ENCODE measurements at places on chromosomes 3 and 15.

- DNase-seq, result no peak
Observed at GRCh38 chr15:99021694-99022093, 14.1 kb upstream of the PGPEP1L start.

- DNase-seq, result no peak
Observed at GRCh38 chr15:37425541-37425940, 325.2 kb upstream of the MEIS2 start.

DNA sequence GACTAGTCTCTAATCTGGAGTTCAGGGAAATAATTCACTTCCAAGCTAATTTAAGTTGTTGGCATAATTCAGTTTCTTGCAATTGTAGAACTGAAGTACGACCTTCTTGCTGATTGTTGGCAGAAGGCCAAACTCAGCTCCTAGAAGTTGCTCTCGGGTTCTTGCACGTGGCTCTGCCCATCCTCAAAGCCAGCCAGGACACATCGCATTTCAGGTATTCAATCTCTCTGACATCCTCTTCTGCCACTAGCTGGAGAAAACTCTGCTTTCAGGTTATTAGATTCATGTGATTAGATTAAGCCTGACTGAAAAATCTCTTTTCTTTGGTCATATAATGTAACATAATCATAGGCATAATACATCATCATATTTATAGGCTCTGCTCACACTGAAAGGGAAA lies 362.0 kb downstream of the ZPLD1 start:
- DNase-seq, result no peak

DNA sequence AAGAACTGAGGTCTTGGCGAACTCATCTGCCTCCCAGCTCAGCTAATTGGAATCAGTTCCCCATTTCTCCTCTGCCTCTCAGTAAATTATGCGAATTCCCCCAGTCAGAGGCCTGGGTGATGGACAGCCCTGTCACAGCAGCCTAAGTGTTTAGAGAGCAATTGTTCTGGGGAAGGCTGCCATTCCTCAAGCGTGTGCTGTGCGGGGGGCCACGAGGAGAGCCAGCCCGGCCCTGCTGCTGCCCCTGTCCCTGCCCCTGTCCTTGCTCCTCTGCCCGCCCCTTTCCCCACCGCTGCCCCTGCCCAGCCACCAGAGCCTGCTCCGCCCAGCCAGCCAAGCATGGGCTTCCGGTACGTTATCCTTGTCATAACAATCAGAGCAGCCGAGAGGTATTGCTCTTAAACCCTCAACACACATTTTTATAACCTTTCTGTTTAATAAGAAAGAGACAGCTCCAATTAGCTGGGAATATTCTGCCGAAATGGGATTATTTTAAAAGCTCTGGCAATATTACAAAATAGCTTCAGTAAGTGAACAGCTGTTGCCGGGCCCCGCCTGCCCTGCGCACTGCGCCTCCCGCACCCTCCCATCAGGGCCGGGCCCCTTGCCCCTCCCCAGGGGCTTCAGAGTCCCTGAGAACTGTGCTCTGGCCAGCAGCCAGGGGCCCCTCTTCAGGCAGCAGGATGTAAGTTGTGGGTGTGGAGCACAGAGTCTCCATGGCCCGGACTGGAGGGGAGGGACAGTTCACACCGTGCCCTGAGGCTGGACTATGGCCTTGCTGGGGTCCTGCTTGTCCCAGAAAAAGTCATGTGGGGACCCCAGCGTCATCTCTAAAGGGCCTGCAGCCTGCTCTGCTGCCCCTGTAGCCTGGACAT lies 12.4 kb upstream of the CACNA2D2 start:
- DNase-seq, result no peak

DNA sequence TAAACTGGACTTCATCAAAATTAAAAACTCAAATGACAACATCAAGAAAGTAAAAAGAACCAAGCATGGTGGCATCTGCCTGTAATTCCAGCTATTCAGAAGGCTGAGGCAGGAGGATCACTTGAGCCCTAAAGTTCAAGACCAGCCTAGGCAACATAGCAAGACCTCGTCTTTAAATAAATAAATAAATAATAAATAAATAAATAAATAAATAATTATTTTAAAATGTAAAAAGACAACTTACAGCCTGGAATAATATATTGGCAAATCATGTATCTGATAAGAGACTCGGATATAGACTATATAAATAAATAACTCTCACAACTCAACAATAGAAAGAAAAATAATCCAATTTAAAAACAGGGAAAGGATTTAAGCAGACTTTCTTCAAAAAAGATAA lies 4.3 kb upstream of the PPARG start:
- no peak for DNase-seq

DNA sequence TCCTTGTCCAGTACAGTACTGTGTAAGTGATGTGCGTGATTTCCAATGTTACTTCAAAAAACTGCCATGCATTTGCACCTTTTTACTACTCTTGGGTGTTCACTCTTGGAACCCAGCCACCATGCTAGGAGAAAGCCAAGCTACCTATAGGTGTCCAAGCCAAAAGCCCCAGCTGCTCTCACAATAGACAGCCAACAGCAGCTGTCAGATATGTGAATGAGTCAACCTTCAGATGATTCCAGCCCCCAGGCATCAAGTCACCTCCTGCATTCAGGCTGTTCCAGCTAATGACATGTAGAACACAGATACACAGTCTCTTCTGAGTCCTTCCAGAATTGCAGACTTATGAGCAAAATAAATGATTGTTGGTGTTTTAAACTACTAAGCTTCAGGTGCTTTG lies 417.7 kb upstream of the TGFBR2 start:
- DNase-seq, result no peak

Data from activated CD8-positive, alpha-beta memory T cell treated with anti-CD3 and anti-CD28 coated beads, Interleukin-2, amount 10 ng/mL, durations not matched to agents 7 days and 5 days (primary cell).